CD4-positive, alpha-beta T cell (primary cell): ENCODE measurements at places on chromosomes 7 and 10. TPM values are rescaled to one million over a fixed set of nuclear protein-coding genes. Genes with fewer than 3 reads are reported as not detected.

The FAM24B gene
- total RNA-seq = 7.1 TPM

The SEMA3C gene
- 0.08 TPM for total RNA-seq

The NOS3 gene
- 3.9 TPM for total RNA-seq

The TUBB8 gene
- total RNA-seq = not detected

The GRM3 gene
- not detected for total RNA-seq

The MRPS24 gene
- total RNA-seq = 63.1 TPM

The FHIP2A gene
- total RNA-seq = 53.7 TPM

The ASB10 gene
- not detected for total RNA-seq

The SH2D4B gene
- total RNA-seq = 0.31 TPM

The WDFY4 gene
- 1.3 TPM for total RNA-seq

The LCOR gene
- 56.0 TPM for total RNA-seq

The VWDE gene
- 1.5 TPM for total RNA-seq

The FZD8 gene
- 2.1 TPM for total RNA-seq

The CALY gene
- 3.8 TPM for total RNA-seq

The POT1 gene
- total RNA-seq = 8.0 TPM

The LRRC4 gene
- 1.6 TPM for total RNA-seq

The FAM180A gene
- total RNA-seq = not detected

The CREB3L2 gene
- 11.7 TPM for total RNA-seq

The AQP1 gene
- total RNA-seq = 0.17 TPM

The TCAF2 gene
- total RNA-seq = 30.2 TPM

The MYOZ1 gene
- total RNA-seq = not detected
